ENCODE measurements at places on chromosomes 4 and X. TPM values are rescaled to one million over a fixed set of nuclear protein-coding genes. Genes with fewer than 3 reads are reported as not detected.

RAB41 gene
- not detected for total RNA-seq

DMRTC1 gene
- total RNA-seq = not detected

RNF4 gene
- total RNA-seq = 58.2 TPM

SPIN4 gene
- 23.6 TPM for total RNA-seq

RTL9 gene
- 0.39 TPM for total RNA-seq
